ENCODE measurements at places on chromosomes 4 and X. TPM values are rescaled to one million over a fixed set of nuclear protein-coding genes. Genes with fewer than 3 reads are reported as not detected.
A peak's percentile ranks its signal among the peaks of the same experiment; 100 is the strongest.

The PDZD4 gene
- total RNA-seq: 0.91 TPM

- no peak for DNase-seq
These were observed 137.8 kb upstream of the TENM3 start for GRCh38 chr4:182105416-182105815.

The PABPC1L2B gene
- not detected for total RNA-seq

DNA sequence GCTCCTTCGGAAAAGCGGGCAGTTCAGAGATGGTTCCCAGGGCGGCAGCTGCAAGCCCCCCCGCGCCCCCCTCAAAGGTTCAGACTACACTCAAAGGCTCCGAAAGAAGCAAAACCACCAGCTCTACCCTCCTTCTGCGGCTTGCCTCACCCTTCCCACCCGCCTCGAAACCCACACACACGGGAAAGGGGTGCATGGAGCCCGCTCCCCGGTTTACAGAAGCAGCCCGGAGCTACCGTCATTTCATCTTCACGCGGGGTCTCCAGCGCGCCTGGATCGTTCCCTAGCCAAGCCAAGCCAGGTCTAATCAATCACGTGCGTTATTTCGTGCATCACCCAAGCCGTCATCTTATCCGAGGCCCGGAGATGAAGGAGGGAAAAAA is 1.2 kb downstream of the NLGN4X start:
- no peak for DNase-seq

GRCh38 chr4:139934708-139935195 is 219.2 kb downstream of the MAML3 start:
- no peak for DNase-seq

The XPNPEP2 gene
- 2.0 TPM for total RNA-seq

- no peak for DNase-seq
These were observed 66.1 kb downstream of the RBMX2 start for GRCh38 chrX:130467936-130468335.

- DNase-seq: no peak
These were observed 54.6 kb upstream of the CLDN34 start for GRCh38 chrX:9912351-9913145.

- DNase-seq: no peak
These were observed 23.7 kb downstream of the ZNF330 start for GRCh38 chr4:141244419-141244818.

GRCh38 chr4:41174444-41174843 is 39.9 kb downstream of the APBB2 start:
- no peak for DNase-seq

DNA sequence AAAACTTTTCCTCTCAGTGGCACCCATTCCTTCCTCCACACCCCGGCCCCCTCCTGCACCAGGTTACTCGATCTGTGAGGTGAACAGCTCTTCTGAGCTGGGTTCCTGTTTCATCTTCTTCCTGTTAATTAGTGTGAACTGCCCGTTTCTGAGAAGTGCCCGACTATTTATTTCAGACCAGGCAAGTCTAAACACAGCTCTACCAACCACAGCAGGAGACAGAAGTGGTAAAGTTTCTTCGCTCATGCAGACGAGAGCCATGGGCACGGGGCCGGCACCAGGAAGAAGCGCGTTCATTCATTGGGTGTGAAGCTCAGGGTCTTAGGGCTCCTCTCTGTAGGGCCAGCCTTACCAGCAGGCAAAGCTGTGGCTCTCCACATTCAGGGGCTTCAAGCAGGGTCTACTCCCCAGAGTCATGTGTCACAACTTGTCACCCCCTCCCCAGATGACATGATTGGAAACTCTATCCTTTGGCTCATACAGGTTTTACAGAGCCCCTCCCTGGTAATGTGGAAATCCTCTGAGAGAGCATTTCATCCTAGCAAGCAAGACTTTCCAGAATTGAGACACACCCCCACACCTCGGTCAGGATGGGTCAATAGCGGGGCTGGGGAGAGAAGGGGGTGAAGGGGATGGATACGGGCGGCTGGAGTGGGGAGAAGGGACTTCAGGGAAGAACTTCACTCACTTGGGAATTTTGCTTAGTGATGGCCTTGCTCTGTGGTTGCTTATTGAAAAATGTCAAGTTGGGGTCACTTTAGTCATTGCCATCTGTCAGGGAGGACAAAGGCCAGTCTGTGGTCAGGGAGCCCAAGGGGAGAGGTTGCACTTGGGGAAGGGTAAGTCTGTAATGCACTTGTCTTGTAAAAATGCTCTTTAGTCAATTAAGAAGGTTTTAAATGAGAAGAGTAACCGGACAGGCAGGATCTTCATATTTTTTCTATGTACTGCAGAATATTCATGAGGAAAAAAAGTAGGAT is 121.6 kb upstream of the TRIM2 start:
- DNase-seq: peak; percentile 29

Data from left lobe of liver (tissue), 2 donors.